Activated T-cell treated with anti-CD3 and anti-CD28 coated beads for 24 hours (primary cell): ENCODE measurements at places on chromosomes 5 and 9.

DNA sequence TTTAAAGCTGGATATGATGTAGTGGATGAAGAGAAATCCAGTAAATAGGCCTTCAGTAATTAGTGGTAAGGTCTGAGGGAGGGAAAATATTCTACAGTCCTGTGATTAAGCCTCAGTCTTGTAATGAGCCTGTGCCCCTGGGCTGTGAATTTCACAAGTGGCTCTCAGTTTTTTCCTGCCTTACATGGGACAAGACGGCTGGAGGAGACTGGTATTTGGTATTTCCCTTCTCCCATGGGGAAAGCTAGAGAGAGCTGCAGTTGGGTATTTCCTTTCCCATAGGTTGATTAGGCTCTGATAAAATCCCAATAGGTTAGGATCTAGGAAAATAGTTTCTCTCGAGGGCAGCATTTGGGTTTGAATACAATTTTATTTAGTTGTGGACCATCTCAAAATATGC lies 62.2 kb upstream of the GNA14 start:
- DNase-seq, result no peak

DNA sequence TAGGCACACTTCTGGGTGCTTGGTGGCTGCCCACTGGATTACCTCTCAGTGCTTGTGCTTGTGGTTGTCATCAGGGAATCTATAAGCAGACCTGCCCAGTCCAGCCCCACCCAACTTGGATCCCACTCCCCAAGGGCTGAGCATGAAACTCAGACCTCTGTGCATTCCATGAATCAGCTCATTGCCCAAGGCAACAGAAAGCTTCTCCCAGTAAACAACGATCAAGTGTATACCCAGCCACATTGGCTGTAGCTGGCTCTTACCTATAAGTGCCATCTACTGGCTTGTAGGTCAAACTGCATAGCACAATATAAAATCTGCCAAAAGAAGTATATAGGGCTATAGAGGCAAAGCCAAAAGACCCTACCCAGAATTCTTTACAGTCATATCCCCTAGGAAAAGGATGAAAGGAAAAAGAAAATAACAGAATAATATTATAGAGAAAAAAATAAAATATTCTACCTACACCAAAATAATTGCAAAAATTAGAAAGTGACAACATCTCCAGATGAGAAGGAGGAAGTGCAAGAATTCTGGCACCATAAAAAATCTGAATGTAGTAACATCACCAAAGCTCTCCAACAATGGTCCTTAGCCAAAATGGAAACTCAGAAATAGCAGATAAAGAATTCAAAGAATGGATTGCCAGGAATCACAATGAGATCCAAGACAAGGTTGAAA lies 321.0 kb upstream of the TRPC7 start:
- no peak for DNase-seq

DNA sequence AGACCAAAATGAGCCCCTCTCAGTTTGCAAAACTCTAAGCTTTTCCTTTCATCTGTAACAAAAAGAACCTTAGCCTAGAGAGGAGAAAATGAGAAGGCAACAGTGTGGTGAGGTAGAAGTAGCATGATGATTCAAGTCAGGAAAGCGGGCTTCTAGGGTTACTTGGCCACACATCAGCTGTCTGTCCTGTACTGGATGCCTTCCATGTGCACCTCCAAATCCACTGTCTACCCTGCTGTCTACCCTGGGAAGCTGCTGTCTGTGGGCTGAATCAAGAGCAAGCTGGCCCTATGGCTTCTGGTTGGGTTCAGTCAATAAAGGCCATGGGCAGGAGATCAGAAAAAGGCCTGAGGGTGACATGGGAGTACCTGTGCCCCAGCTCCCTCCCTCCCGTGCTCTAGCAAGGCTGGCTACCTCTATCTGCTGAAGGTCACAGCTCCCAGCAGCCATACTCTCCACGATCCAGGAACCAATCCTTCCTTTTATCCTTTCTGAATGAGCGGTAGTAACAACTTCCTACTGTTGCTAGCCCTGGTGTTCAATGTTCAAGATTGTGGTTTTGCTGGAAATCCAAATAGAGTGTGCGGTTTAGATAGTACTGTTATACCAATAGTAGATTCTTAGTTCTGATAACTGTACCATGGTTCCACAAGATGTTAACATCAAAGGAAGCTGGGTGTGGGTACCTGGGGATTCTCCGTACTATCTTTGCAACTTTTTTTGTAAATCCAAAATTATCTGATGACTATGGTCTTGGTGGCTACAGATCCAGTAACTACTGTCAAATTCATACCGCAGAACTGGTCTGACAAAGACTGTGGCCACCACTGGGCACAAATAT lies 191.0 kb downstream of the ESM1 start:
- DNase-seq, result no peak

DNA sequence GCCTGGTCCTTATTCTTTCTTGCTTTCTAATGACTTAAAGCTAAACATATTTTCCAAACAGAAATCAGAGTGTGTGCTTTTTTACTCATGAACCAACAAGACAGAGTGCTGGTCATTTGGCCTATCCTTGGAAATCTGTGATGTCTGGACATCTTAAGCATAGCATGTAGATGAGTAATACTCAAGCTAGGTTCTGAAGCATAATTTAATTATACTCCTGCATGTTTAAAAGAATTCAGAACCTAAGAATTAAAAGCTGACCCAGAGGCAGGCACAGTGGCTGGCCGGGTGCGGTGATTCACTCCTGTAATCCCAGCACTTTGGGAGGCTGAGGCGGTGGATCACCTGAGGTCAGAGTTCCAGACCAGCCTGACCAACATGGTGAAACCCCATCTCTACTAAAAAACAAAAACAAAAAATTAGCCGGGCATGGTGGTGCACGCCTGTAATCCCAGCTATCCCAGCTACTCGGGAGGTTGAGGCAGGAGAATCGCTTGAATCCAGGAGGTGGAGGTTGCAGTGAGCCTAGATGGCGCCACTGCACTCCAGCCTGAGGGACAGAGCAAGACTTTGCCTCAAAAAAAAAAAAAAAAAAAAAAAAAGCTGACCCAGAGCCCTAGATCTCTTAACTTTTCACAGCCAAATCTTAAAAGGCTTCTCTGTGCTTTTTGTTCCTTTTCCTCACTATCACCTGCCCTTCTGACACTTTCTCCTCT lies 16.2 kb upstream of the TJP2 start:
- no peak for DNase-seq

GRCh38 chr9:69453746-69454145 lies 128.7 kb downstream of the ENTREP1 start:
- no peak for DNase-seq

- DNase-seq, result no peak
Measured at GRCh38 chr5:176548967-176549444, at the start of gene CDHR2. Gene CDHR2 (plus strand): TSS chr5:176549342. CDS start chr5:176565353, 16,011 bp downstream.

DNA sequence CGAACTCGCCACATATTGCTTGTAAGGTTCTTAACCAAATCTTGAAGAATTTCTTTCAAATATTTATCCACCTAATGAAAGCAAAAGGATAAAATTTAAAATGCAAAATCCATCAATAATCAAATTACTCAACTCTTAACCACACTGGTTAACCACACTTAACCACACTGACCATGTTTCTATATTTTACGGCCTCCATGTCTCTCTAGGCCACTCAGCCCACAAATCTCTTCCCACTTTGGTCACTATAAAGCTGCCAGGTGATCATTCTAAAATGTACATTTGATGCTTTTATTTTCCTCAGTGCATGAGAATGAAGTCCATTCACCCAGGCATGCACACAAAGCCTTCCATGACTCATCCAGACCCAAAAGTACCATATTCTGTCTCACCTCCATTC lies 56.4 kb upstream of the OR2K2 start:
- DNase-seq, result no peak

GRCh38 chr5:177523711-177524538 lies 7.2 kb upstream of the DDX41 start:
- DNase-seq, result no peak

- DNase-seq, result no peak
Measured at GRCh38 chr9:136199391-136200288, 5.3 kb downstream of the LHX3 start.

DNA sequence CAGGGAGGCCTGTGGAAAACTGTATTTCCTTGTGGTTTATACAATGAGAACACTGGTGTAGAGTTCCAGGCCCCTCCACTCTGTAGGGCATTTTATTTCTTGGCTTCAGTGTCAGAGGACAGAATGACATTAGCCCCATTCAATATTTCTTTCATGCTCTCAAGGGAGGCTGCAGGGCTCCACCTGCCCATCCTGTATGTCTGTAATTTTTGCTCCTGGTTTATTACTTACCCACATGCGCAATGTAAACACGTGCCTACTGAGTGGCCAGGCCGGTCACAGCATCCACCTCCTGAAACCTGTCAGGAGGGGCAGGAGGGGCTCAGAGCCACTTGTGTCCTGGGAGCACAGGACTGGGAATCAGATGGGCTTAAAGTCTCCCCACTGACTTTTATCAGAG lies 82.4 kb downstream of the GADD45G start:
- no peak for DNase-seq

- no peak for DNase-seq
Measured at GRCh38 chr9:127536499-127536898, 75.6 kb upstream of the STXBP1 start.

DNA sequence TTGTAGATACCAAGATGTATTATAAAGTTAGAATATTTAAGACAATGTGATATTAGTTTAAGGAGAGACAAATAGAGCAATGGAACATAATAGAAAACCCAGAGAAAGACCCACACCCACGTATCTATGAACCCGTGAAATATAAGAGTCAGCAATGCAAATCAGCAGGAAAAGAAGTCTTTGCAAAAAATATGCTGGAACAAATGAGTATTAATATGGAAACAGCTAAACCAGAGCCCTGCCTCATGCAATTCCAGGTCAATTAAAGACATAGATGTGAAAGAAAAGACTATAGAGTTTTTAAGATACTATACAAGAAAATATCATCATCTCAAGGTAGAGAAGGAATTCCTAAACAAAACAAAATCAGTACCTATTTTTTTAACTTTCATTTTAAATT lies 23.1 kb upstream of the IL3 start:
- no peak for DNase-seq

DNA sequence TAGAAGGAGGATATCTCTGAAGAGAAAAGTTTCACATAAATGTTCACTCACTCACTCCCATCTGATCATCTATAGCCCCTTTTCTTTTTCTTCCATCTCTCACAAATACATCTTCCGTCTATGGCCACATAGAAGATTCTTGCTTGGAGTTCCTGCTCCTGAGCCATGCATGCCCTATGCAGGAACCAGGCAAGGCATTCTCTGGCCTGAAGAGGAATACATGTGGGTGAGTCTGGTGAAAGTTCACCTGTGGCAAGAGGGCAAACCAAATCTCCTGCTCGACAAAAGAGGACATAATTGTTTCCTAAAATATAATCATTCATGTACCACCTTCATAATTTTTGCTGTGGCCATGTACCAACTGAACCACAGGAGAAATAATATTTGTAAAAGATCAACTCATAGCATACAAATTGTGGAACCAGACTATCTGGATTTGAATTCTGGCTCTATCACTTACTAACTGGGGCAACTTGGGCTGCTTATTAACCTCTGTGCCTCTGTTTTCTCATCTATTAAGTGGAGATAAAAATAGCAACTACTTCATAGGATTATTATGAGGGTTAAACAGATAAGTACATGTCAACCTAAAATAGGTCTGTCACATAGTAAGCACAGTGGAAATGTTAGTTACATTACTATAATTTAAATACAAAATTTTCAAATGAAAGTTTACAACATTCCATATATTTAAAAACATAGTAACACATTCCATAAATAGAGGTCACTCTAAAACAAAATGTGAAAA lies 121.2 kb upstream of the NFIB start:
- DNase-seq, result no peak

DNA sequence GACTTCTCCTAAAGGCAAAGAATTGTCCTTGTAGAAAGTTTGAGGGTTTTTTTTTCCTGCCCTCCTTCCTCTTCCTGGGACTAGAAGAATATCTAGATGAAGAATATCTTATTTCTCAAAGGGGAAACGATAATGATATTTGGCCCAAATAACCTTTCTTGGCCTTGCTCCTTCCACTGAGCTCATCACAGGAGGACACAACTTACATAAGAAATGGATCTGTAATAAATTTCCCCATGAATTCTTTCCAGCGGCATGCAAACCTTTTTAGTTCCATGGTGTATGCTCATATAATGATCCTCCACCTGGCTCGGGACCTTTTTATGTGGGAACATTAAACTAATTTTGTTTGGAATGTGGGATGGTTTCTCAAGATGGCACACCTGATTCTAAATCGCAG lies 304.4 kb downstream of the DMRT2 start:
- DNase-seq, result no peak

DNA sequence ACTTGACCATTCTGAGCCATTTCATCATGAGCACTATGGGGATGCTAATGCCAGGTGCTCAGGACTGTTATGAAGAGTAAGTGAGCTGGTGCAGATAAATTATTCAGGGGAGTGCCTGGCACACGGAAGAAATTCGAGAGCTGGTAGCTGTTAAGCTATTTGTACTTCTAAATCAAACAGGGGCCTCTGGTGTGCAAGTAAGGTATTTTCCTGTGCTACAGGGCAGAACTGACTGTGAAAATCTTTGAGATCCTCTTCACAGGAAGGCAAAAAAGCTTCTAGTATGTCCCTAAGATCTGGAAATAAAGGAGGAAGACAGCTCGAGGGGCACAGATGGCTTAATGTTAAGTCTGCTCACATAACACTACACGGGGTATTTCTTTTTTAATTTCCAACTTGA lies 106.3 kb upstream of the SPOCK1 start:
- DNase-seq, result no peak

DNA sequence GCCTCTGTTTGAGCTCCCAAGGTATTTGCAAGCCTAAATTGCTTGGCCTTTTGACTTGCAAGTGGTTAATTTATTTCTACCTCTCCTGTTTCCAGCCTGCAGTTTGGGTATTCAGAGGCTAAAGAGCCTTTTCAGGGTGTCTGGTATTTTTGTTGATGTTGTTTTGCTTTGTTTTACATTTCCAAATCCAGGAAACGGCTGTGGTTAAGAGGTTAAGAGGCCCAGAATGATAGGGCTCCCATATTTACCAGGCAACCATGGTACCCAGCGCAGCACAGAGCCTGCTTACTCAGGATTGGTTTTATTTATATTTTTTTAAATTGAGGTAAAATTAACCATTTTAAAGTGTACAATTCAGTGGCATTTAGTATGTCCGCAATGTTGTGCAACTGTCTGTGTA lies 92.1 kb downstream of the PDZD2 start:
- DNase-seq, result no peak

DNA sequence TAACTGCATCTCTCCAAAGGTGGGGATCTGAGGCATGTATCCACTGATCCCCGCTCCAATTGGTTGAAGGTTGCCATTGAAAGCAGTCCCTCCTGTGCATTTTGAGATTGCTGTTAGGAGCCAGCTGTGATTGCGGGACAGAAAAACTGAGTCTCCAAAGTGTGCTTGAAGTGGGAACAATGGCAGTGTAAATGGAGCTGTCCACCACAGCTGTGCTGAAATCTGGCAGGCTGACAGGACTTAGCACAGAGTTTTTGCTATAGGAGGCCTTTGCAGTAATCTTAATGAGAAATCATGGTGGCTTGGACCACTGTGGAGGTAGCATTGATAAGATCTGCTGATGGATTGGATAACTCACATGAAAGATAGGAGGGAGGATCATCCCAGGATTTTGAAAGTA lies 3.3 kb downstream of the RNF20 start:
- DNase-seq, result no peak

GRCh38 chr9:97528529-97529230 lies 27.2 kb downstream of the TMOD1 start:
- DNase-seq, result no peak
